ENCODE measurements at places on chromosomes 6 and 20.

DNA sequence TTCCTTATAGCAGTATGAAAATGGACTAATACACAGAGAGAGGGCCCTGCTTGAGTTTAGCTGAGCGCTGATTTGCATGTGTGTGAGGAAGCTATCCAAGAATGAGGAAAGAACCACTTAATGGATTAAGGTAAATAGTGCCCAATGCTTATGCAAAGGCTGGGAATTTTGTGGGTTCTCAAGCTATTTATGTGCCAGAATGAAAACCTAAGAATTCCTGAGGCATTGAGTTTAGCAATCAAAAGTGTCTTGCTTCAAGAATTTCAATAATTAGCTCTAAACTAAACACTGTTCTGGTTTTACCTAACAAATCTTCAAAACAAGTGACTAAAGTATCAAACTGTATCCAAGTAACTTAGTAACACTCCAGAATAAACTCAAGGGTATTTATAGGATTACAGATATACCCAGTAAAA is 7.0 kb upstream of the OR14J1 start:
- no peak for DNase-seq

GRCh38 chr20:39277185-39277584 is 315.0 kb downstream of the DHX35 start:
- no peak for DNase-seq

- DNase-seq = no peak
Measured at GRCh38 chr6:1124885-1125284, 187.0 kb upstream of the FOXQ1 start.

DNA sequence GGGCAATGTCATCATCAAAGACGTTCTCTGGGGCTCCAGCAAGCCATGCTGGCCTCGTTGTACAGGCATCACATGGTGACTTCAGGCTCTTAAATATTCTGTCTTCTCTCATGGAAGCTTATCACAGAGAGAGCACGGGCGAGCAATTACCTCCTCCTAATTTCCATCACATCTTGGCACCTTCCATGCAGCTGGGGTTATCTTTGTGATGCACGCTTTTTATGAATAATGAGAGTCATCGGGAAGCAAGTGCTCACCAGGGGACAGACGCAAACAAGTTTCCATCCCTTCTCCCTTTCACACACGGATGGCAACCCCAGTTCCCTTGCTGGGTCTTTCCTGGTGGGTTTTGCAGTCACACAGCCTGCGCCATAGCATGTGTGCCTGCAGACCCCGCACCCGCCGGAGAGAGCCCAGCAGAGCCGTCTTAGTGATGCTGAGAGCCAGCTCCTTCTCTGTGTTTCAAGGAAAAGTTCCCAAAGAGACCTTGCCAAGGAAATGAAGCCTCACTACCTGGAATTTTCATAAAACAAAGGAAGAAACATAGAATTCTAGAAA is 116.3 kb upstream of the AFDN start:
- DNase-seq = no peak

- no peak for DNase-seq
Measured at GRCh38 chr6:32176476-32177182, 745 bp upstream of the AGPAT1 start.

DNA sequence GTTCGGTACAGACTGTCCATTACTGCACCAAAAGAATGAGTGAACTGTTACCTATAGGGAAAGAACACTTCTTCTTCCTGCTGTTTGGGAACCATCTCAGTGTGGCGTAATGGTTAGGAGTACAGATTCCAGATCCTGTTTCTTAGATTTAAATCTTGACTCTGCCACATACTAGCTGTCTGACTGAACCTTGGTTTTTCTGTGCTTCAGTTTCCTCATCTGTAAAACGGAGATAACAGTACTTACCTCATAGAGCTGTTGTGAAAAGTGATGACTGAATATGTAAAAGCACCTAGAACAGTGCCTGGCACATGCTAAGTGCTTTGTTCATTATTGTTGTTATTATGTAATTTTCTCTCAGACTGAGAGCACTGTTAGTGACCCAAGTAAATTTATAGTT is 39.8 kb downstream of the STX11 start:
- DNase-seq = no peak

- DNase-seq = no peak
Measured at GRCh38 chr20:44715499-44716308, 535 bp downstream of the CCN5 start.

GRCh38 chr20:9617940-9618339 is 103.5 kb downstream of the LAMP5 start:
- DNase-seq = no peak

DNA sequence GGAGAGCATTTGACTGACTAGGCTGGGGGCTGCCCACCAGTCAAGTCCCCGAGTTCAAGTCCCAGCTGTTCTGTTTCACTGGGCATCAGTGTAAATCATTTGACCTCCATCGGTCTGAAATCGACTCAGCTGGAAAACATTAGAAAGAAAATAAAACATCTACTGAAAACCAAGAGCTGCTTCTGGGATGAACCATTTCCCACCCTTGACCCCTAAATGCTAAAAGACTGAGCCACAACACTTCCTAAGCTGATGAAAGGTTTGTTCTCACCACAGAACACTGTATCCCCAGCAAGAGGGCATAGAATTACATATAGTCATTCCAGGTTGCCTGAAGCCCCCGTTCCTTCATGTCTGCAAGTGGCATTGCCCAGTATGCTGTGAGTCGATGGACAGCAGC is 237.0 kb upstream of the TAB2 start:
- DNase-seq = no peak

DNA sequence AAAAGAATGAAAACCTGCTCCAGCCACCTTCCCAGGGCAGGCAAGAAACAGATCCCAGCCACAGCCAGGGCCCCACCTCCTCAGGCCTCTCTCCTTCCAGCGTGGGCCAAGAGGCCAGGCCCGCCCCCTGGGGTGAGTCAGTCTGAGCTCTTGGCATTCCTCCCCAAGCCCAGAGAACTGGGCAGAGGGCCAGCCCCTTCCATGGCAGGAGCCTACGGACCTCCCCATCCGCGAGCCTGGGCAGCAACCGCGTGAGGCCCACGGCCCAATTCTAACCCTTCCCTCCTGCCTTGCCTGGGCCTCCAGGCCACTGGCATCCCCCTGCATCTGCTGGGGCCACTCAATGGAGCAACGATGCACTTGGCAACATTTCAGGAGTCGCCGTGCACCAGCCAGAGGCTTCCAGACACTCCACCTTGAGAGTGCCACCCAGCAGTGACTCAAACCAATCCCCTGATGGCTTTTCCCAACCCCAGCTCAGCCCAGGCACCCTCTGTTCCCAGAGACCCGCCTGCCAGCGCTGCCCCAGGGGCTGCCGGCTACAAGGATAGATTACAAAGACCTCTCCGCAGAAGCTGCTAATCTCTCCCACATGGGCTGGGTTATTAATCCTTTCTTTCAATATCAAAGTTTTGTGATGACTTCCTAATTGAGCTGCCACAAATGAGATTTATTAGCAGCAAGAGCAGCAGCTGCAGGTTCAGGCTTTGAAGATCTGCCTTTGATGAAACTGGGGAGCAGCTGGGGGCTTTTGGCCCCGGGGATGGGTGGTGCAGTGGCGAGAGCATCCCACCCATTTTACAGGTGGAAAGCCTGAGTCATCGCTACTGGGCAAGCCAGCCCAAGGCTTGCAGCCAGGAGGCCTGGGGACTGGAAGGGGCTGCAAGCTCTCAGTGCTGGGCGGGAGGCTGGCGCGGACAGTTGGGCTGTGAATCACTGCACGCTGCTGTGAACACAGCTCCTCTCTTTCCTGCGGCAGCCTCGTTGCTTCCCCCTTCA is 85.7 kb downstream of the NFATC2 start:
- no peak for DNase-seq

DNA sequence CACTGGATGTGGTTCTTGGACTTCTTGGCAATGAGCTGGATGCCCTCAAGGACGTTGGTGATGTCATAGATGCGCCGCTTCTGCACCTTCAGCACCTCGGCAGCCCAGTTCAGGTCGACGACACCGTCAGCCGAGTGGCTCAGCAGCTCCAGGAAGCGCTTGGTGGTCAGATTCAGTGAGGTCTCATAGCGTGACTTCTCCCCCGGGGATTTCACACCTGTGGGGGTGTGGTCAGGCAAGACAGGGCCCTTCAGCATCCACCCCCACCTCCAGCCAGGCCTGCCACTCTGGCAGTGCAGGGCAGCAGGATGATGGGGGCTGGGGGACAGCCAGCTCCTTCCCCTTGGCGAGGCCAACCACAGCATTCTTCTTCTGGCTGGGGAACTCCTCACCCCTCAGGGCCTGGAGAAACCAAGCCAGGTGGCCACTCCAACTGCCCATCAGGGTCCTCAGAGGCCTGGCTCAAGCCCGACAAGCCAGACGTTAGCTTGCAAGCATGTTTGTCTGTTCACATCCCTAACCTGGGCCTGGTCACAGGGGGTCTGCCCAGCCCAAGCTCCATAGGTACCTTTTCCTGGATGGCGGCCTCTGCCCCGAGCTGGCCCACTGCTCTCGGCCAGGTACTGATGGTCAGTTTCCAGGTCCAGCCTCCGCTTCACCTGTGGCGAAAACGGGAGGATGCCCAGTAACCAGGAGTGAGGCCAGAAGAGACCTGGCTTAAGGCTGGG is 5.7 kb upstream of the NECAB3 start:
- peak; percentile 69 for DNase-seq

DNA sequence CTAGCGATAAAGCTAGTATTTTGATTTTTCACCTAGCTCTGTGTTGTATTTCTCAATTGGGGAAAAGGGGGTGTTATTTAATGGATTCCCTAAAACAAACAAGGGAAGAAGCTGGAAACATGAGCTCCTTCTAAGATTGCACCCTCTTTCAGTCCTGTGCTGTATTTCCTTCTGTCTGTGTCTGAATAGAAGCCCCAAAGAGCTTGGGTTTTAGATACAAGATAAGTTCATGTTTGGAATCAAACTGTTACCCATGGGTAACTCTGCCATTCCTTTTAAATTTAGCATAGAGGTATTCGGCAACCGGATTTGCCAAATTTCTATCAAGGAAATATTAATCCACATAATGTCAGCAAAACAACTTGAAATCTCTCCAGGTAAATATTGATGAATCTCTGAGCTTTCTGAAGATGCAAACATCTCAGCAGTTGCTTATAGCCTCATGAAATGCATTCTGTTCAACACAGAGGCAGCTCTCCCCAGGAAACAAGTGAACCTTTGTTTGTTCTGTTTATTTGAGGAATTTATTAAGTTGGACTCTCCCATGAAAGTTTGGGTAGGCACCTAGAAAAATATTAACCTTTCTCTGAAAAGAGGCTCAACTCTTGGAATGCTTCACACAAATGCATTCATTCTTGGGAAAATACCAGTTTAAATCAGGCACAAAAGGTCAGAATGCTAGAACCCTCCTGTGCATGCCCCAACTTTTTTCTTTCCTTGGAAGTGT is 9.9 kb upstream of the SCGN start:
- no peak for DNase-seq

- peak; percentile 76 for DNase-seq
Measured at GRCh38 chr6:90411292-90411781, 114.7 kb upstream of the BACH2 start.

DNA sequence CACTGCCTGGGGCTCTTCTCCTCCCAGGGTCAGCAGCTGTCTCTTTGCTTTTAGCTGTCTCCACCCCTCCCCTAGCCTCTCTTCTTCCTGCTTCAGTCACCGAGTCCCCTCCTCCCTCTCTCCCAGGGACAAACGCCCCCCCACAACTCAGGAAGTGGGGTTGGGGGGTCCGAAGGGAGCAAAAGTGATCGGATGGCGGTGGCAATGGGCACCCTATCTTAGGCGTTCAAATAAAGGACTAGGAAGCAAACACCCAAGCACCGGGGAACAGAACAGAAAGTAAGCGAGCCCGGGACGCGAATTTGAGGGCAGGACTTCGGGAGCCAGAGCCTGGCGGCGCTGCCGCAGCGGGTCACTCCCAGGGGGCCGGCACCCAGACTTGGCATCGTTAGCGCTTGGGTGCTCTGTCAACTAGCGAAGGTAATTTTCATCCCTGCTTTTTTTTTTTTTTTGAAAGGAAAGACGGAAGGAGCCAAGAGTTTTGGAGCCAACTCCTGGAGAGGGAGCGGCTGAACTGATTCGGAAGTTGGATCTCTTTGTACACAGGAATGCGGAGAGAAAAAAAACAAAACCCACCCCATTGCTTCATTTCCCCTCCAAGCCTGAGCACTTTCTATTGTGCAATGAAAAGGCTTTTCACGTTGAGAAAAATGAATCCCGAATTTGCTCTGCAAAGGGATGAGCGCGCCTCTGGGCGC is 815 bp upstream of the ITPR3 start:
- DNase-seq = peak; percentile 35

DNA sequence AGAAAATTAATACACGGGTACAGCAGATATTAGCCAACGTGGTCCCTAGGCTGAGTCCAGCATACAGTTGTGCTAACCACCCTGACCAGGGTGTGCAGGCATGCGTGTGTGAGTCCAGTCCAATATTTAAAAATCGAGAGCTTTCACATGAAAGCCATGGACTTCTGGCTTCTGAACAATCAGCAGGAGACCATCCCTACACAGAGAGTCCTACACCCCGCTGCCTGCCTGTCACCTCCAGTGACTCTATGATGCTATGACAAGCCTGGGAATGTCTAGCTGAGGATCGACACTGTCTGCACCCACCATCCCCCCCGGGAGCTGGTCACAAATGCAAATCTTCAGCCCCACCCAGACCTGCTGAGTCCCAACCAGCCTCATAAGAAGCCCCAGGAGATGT is 7.9 kb downstream of the ACSS1 start:
- no peak for DNase-seq

DNA sequence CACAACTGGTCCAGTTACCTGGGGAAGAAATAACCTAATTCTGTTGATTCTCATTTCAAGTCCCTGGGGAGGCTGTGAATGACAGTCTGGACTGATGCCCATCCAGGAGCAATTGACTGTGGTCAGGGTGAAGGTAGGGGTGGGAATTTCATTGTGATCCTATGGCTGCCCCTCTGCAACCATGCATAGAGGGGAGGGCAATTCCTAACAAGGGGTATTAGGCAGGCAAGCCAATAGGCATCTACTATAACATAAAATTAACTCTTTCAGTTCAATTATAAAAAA is 44.0 kb upstream of the TRAM2 start:
- DNase-seq = no peak

DNA sequence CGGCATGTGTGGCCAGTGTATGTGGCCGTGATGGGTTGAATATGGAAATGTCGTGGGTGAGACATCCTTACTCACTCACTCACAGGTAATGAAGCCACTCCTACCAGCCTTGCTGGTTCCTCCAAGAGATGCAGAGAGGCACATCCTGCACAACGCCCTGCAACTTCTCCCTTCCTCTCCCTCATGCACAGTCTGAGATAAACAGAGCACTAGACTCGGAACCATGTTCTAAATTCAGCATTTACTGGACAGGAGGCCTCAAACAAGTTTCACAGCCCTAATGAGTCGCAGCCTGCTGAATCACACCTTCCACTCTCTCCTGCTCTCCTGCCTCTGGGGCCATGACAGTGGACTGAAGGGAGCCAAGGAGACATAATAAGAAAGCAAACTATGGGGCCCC is 91.2 kb downstream of the ISM1 start:
- DNase-seq = no peak

- DNase-seq = no peak
Measured at GRCh38 chr6:39357998-39358686, 35.6 kb upstream of the KCNK16 start.

- DNase-seq = no peak
Measured at GRCh38 chr6:34385793-34386195, 6.7 kb downstream of the NUDT3 start.

- DNase-seq = no peak
Measured at GRCh38 chr6:110874880-110875547, 429 bp downstream of the AMD1 start.

- DNase-seq = no peak
Measured at GRCh38 chr20:38834868-38835267, 29.4 kb downstream of the PPP1R16B start.
